ENCODE measurements at places on chromosomes 13 and 19.

DNA sequence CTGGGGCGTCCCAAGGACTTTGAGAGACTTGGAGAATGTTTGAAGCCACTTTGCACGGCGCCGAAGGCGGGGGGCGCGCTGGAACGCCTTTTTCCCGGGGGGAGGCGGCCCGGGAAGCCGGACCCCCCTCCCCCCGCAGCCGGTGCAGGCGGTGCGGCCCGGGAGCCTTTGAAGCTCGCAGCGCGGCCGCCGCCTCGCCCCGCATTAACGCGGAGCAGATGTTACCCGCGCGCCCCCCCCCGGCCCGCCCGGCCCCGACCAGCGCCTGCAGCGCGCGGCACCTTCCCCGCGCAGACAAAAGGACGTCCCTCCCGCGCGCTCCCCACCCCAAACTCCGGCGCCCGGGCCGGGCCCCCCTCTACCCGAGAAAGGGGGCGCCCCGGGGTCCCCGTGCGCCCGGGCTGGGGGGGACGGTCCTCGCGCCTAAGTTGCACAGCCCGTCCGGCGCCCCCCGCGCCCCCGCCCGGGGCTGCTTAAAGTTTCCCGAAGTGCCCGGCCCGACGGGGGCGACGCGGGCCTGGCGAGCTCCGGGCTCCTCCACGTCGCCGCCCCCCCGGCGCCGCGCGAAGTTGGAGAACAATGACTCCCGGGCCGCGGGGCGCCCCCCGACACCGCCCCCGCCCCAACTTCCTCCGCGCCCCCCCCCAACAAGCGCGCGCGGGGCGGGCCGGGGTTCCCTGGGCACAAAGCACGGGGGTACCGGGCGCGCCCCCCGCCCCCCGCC lies 685 bp downstream of the TCF3 start:
- DNase-seq = no peak

DNA sequence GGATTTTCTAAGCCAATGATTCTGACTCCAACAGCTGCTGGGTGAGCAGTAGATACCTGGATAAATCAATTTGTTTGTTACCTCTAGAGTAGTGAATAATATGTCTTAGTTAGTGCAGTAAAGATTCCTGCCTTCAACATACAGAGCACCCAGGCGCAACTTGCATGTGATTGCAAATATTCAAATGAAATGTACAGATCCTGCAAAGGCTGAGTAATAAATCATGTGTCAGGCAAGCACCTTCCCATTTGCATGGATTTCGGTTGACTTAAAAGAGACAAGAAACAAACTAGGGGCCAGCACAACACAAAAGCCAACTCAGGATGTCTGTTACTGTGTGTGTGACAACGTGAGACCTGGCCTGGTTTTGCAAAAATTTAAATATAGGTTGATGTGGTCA lies 79.7 kb downstream of the TNFSF11 start:
- DNase-seq = no peak

DNA sequence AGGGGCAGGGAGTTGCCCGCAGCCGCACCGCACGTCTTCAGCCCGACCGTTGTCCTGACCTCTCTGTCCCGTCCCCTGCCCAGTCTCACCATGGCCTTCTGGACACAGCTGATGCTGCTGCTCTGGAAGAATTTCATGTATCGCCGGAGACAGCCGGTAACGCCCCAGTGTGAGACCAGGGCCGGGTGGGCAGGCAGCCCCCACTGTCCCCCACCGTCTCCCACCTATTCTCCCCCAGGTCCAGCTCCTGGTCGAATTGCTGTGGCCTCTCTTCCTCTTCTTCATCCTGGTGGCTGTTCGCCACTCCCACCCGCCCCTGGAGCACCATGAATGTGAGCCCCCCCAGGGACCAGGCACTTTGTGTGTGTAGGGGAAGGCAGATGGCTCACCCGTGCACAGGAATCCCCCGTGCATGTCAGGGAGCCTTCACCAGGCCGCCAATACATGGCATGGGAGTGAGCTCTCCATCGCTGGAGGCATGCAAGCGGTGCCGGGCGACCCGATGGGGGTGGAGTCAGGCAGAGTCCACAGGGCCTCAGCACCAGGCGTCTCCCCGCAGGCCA lies 1.4 kb downstream of the ABCA7 start:
- DNase-seq = no peak

DNA sequence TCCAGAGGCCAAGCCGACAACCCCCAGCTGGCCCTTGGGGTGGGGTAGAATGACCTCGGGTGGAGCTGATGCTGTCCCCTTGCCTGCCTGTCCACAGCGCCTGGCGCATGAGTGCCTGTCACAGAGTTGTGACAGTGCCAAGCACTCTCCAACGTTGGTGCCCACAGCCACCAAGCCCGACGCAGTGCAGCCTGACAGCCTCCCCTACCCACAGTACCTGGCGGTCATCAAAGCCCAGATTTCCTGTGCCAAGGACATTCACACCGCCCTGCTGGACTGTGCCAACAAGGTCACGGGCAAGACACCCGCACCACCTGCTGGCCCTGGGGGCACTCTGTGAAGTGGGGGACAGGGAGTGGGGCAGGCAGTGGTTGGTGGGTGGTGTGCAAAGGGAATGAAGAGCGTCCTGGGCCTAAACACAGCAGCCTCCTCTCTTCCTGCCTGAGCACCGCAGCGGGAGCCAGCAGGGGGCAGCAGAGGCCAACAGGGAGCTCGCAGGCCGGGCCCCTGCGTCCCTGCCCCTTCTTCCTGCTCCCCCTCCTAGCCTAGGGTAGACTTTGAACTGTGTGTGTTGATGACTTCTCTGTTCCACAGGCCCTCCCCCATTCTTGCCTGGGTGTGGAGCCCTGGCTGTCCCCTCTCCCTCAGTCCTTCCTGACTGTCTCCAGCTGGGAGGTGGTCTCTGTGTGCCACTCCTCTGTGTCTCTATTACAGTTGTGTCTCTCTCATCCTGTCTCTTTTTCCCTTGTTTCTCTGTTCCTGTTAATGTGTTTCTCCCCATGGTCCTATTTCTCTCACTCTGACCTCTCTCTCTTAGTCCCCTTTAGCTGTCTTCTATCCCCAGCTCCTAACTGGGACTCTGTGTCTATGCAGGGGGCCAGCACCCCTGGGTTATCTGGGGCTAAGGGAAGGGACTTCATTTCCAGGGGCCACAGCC lies 6.5 kb downstream of the MED29 start:
- peak; percentile 80 for DNase-seq

GRCh38 chr19:56096665-56097064 lies 24.4 kb downstream of the ZNF787 start:
- DNase-seq = no peak

DNA sequence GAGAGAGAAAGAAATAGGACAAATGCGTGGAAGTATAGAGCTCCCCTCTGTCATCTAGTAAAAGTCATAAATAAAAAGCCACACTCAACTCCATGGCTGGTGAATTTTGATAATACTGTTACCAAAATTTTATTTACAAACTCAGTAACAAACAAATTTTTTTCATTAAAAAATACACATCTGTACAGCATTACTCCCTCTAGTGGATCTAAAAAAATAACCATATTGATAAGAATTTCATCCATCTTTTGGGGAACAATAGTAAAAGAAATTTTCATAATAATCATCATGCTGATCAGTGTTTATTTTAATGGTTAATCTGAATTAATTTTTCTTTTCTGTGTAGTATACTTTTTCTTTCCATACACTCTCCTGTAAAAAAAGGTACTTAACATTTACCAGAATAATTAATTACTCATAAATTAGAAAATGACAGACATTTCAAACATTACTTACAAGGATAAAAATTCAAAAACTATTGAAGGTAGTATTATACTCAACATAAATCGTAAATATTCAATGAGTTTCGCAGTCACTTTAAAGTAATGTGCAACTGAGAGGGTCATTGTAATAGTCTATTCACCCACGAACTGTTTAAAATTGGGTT lies 173.5 kb upstream of the LSM14A start:
- DNase-seq = no peak

DNA sequence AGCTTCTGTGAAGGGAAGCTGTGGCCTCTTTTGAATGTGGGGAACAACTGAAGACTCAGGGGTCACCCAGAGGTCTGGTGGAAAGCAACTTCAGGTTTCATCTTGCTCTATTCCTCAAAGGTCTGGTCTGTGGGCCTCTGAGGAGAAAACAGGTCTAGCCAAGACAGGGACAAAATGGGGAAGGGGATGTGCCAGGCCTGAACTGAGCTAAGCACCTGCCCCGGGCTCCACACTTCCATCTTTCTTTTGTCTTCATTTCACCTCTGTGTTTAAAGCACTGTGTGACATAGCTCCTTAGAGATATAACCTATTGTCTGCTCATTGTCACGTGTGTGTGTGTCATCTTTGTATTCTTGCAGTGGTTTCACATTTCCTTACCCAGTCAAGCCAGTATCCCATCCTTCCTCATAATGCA lies 19.9 kb upstream of the GDF15 start:
- DNase-seq = no peak

DNA sequence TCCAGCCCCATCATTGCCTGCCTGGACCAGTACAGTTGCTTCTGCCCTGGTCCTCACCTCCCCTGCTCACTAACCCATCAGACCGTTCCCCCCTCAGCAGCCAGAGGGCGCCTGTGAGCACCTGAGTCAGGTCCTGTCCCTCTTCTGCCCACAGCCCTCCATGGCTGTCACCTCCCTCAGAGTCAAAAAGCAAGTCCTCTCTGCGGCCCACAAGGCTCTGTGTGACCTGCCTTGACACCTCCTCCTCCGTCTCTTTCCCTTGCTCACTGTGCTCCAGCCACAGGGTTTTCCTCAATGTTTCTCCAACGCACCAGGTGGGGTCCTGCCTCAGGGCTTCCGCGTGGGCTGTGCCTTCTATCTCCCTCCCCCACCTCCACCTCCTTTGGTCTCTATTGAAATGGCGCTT lies 29.4 kb upstream of the PTPRS start:
- no peak for DNase-seq

- no peak for DNase-seq
These were observed 142.2 kb downstream of the SIPA1L3 start for GRCh38 chr19:38049105-38049649.

- no peak for DNase-seq
These were observed 791 bp downstream of the PRKD2 start for GRCh38 chr19:46715975-46716671.

DNA sequence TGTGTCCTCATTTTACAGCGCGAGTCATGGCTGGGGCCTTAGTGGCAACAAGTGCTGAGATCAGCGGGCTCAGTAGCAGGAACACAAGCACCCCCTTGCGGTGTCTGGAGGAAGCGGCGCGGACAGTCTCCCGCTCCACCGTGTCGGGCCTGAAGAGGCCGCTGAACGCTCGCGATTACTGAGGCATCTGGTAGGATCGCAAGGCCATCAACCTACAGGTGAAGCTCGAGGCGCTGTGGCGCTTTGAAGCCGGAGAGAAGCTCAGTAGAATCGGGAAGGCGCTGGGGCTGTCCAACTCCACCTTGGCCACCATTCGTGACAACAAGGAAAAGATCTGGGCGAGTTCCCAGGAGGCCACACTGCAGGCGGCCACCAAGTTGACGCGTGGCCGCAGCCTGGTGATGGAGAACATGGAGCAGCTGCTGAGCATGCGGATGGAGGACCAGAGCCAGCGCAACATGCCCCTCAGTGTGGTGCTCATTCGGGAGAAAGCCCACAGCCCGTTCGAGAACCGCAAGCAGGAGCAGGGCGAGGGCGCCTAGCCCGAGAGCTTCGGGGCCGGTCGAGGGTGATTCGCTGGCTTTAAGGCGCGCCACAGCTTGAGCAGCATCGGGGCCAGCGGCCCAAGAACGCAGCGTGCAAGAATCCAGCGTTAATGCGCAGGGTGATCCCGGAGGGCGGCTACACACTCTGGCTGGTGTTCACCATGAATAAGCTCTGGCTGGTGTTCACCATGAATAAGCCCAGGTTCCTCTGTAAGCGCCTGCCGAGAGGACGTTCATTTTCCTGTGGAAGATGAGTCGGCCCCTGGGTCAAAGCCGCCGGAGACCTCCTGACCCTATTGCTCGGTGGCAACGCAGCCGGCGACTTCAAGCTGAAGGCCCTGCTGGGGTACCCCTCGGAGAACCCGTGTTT lies 8.3 kb upstream of the MZF1 start:
- peak; percentile 81 for DNase-seq

DNA sequence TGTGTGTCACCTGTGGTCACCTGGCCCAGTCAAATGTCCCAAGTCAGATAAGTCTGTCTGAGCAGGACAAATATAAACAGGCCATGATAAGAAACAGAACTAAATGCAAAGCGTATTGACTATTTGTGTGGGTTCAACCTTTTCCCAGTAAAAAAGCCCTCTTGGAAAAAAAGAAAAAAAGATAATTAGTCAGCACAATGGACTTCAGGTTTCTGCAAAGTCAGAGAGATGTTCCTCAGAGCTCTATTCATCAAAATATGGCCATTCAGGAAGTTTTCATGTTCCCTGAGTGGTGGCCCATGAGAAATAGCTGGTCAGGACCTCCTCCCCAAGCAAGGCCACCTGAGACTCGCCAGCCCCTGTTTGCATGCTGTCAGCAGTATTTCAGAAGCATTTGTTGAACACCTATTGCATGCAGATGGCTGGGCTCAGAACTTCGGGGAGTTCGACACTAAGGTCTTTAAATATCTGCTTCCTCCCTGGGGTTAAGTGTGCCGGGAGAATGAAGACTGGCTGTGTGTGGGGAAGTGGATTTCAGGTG lies 2.7 kb downstream of the FFAR3 start:
- DNase-seq = no peak

DNA sequence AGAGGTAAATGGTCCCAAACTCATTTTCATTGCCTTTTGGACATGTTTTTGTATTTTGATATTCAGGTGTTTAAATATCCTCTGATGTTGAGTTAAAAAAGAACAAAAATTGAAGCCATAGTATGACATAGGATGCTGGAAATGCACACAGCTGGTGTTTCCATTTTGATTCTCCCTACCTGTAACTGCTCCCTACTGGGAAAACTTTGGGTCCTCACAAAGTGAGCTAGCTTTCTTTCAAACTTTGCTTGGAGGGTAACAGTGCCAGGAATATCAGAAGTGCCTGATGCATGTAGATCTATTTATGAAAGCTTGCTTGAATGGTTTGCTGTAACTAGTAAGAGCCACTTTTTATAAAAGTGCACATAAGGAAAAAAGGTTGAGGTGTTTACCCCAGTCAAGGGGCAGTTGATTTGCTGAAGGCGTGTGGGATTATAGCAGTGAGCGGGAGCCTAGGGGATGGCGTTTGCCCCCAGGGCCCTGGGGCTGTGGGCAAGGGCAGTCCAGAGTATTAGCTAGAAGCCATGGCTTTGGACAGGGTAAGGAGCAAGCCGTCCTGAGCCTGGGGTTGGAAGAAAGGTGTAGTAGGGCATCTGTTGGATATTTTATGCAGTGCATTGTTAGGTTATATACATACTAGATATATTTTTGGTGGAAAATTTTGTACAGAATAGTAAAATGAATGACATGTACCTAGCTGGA lies 4.3 kb downstream of the RPS9 start:
- no peak for DNase-seq

- peak; percentile 69 for DNase-seq
These were observed 29.4 kb upstream of the NDFIP2 start for GRCh38 chr13:79451500-79451962.

DNA sequence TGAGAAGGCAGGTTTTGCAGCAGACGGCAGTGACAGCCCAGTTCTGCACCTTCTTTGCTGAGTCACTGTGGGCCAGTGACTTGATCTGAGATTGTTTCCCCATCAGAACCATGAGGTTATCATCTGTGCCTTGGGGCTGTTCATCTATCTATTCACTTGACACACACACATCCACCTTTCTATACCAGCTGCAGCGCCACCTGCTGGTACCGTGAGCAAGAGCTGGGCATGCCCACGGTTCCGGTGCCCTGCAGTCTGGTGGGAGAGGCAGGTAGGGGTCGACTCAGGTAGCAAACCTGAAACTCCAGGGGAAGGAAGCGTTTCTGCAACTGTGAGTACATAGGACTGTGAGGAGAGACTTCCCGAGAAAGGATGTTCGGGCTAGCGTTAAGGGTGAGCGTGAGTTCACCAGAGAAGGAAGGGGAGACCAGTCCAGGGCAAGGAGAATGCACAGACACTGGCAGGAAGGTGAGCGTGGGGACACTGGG lies 7.5 kb upstream of the LIN7B start:
- no peak for DNase-seq
